ENCODE measurements at places on chromosomes 6 and 20. TPM values are rescaled to one million over a fixed set of nuclear protein-coding genes. Genes with fewer than 3 reads are reported as not detected.

The DUSP15 gene
- total RNA-seq, result 2.5 TPM

The PGC gene
- total RNA-seq, result not detected

The ELOVL4 gene
- total RNA-seq, result 9.6 TPM

The PRSS16 gene
- not detected for total RNA-seq

Measured in SJCRH30 (cell line).